ENCODE measurements at places on chromosomes 7 and 10. TPM values are rescaled to one million over a fixed set of nuclear protein-coding genes. Genes with fewer than 3 reads are reported as not detected.

ZNF804B gene
- not detected for total RNA-seq

GRCh38 chr7:116672596-116673456, 830 bp downstream of the MET start:
- DNase-seq = no peak

DNA sequence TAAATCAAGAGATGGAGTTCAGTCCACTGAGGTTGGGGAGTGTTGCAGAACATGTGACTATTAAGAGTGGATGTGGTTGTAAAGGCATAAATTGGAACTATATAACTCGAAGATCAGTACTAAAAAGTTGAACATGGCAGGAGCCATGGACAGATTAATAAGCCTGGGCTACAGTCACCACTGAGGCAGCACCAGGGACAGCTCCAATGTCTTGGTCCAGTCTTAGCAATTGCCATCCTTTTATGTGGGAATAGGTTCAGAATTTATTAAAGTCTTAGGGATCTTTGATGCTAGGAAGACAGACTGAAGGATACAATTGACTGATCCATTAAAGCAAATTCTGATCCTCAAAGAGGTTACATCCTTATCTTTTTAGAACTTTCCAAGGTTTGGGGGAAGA, 156.6 kb downstream of the ADRA2A start:
- no peak for DNase-seq

- DNase-seq = no peak
These were observed 20.1 kb upstream of the CABCOCO1 start for GRCh38 chr10:61642676-61643075.

TMEM178B gene
- total RNA-seq = 18.5 TPM

GRCh38 chr10:133127291-133128125, 32.5 kb upstream of the KNDC1 start:
- no peak for DNase-seq

- DNase-seq = no peak
These were observed 165.2 kb upstream of the TMEM72 start for GRCh38 chr10:44745920-44746319.

DNA sequence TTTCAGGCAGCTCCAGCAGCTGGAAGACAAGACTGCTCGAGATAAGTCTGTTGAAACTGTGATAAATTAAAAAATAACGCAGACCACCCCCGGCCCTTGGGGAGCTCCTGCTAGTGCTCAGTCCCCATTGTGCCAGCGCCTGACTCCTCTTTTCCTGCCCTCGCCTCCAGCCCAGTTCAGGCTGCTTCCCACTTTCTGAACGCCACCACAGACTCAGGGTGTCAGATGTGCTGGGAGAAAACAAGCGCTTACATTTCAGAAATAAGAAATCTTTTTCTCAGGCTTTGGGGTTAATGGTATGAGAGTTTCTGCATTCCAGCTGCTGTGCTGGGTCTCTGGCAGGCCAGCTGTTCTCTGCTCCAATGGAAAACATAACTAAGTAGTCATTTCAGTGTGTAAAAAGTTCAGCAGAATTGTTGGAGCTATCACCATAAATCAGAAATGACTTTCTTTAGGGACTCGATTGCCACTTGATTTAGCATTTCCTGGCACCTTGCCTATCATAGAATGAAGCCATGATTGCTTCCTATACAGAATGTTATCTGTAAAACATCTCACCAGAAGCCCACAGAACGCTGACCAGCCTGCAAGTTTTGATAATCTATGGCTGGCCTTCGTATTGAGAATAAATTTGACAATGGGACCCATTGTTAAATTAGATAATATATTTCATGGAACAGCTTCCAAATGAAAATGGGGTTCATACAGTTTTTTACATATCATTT, 257.0 kb upstream of the ZNF32 start:
- peak; percentile 65 for DNase-seq

HPSE2 gene
- not detected for total RNA-seq

DNA sequence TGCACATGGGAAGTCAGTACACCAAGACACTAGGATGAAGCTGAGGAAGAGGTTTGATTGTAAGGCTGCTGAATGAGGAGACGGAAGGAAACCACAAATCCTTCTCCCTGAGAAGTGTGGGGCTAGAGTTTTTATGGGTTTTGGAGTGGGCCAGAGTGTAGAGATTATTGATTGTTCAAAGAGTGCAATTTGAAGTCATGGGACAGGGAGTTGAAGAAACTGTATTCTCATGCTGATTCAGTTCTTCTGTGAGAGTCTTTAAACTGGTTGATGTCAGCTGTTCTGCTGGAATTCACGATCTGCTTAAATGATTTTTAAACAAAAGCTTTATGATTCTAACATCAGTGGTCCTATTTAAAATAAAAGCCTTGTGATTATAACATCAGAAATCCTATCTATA, 91.2 kb downstream of the CSTF2T start:
- DNase-seq = no peak

GRCh38 chr10:51124852-51125251, 50.6 kb downstream of the PRKG1 start:
- no peak for DNase-seq

- no peak for DNase-seq
These were observed 11.3 kb upstream of the MRPS24 start for GRCh38 chr7:43880596-43880995.

GRCh38 chr7:44062903-44063295, 2.5 kb downstream of the PGAM2 start:
- no peak for DNase-seq

DNA sequence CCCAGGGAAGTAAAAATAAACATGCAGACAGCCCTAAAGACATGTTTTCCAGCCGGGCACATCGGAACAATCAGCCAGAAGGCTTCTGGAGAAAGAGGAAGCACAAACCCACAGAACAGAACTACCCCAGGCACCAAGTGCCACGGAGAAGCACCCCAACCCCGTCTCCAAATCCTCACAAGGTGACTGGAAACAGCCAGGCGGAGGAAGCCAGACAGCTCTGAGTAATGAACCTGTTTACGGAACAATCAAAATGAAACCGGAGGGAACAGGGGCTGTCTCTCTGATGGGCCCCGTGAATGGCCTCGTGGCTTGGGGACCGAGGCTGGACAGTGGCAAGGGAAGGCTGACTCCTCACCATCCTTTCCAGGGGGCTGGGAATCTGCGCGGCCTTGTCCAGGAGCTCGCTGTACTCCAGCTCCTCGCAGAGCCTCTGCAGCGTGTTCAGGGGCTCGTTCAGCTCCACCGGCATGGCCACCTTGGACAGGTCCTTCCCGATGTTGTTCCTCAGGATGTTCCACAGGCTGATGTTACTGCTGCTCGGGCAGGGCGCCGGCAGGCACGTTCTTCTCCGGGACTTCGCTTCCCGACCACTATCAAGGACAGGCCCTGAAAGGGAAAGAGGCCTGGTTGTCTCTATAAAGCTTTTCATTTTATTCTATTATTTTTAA, 77.0 kb upstream of the GSDME start:
- DNase-seq = no peak

- DNase-seq = no peak
These were observed 10.4 kb upstream of the NACAD start for GRCh38 chr7:45098983-45099839.

GRCh38 chr10:109957092-109957797, 33.9 kb upstream of the XPNPEP1 start:
- no peak for DNase-seq

- DNase-seq = no peak
These were observed 68.3 kb upstream of the AMPH start for GRCh38 chr7:38699471-38699870.

- no peak for DNase-seq
These were observed 14.6 kb downstream of the LHPP start for GRCh38 chr10:124476043-124476725.

PNLIPRP3 gene
- total RNA-seq = not detected

DNA sequence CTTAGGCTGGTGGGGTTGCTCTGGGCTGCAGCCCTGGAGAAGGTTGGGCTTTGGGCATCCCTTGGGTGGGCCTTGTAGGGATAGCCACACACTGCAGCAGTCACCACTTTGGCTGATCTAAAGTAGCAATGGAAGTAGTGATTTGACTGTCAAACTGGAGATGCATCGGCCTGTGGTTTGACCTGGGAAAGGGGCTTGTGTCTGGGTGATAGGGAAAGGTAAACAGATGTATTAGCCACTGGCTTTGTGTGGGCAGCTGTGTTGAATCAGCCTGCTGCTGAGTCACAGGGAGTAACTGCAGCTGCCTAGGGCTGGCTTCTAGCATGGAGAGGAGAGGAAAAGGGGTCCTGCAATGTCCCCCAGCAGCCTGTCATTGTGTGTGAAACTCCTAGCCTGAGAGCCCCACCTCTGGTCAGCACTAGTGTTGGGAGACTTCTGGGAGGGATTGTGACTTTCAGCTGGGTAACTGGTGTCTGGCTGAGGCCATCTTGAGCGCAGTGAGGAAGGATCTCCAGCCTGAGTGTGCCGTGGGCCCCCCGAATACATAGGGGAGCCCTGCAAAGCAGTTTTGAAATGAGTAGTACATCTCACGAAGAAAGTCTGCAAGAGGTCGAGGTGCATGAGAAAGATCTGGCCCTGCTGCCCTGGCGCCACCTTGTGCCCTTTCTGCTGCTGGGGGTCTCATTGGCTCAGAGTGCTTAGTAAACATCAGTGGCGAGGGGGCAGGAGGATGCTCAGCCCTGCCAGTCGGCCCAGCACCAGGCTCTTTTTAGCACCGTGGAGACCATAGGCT, 117.3 kb downstream of the FANK1 start:
- no peak for DNase-seq

DNA sequence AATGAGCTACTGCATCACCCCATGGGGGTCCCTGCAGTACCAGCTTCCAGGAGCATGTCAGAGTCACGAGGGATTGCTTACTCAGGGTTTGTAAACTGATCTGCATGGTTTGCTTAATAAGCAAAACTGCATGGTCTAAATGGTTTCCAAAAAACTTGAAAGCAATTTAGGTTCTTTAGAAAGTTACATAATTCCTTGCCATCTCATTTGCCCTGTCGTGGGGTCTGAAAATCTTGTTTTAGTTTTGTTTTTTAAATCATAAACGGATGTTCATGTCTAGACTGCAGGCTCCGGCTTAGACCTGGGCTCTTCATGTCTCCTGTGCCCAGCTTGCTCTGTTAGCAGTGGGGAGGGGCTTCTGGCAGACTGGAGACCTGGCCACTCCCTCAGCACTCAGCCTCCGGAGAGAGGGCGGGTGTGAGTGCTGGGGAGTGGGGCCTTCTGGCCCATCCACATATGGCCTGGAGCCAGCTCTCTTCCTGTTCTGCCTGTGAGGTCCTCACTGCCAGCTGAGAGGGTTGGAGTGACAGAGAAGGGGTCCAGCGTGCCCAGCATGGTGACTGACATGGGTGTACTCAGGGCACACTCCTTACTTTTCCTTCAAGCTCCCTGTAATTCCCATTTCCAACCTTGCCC, 17.5 kb downstream of the PRF1 start:
- DNase-seq = no peak

DNA sequence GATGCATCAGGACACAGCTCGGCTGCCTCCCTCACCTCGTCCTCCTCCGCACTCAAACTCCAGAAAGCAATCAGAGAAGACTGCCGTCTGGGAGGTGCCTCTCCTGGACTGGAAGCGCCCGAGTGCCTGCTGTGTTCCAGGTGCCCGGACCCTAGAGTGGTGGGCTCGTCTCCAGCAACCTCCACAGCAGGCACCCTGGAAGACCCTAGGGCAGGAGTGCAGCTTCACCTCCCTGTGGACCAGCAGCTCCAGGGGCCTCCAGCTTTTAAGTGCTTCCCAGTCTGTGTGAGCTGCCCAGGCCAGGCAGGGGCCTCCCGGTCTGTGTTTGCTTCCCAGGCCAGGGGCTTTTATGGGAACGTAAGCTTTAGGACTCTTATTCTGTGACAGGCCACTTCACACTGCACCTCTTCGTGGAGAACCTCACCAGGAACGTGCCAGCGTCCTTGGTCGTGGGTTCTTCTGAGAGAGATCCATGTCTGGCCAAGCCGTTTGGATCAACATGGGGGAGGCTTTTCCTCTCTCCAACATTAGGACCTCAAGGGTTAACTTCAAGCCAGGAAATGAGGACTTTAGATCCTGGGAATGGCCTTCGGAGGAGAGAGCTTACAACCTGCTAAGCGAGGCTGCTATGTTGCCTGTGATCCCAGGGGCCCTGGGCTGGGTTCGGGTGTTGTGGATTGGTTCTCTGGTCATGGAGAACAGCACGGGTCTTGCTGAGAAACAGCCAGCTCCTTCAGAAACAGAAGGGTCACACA, 5.9 kb upstream of the PWWP2B start:
- no peak for DNase-seq

- no peak for DNase-seq
These were observed 48.4 kb upstream of the FZD8 start for GRCh38 chr10:35690534-35690933.

DNA sequence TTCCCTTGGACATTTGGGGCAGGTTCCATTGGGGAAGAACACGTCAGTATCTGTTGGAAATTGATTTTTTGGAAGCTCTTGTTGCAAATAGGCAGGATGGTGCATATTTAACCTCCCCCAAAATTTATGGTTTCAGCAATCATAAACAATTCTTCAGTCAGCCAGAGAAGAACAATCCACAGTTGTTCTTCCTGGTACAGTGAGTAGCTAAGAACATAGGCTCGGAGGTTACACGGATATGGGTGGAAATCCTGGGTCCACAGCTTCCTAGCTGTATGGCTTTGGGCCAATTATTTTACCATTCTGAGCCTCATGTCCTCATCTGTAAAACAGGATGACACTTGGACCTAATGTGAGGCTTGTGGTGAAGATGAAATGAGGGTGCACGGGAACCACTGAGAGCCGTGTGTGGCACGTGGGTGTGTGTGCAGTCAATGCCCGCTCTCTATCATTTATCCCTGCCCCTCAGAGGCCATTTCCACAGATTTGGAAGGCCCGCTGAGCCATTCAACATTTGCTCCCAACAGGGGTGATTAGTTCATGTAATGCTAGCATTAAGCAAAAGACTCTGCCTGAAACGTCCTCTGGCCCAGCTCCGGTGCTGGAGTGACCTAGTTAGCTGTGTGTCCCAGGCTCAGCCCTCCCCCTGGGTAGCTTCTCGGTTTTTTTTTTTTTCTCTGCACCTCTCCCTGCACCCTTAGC, 9.7 kb downstream of the CAMK1D start:
- DNase-seq = no peak

GRCh38 chr7:159040912-159041711, 103.6 kb downstream of the VIPR2 start:
- no peak for DNase-seq

GRCh38 chr7:80632139-80632538, 6.3 kb upstream of the CD36 start:
- no peak for DNase-seq

AZGP1 gene
- 160 TPM for total RNA-seq

IL6 gene
- total RNA-seq = 15.5 TPM

DNA sequence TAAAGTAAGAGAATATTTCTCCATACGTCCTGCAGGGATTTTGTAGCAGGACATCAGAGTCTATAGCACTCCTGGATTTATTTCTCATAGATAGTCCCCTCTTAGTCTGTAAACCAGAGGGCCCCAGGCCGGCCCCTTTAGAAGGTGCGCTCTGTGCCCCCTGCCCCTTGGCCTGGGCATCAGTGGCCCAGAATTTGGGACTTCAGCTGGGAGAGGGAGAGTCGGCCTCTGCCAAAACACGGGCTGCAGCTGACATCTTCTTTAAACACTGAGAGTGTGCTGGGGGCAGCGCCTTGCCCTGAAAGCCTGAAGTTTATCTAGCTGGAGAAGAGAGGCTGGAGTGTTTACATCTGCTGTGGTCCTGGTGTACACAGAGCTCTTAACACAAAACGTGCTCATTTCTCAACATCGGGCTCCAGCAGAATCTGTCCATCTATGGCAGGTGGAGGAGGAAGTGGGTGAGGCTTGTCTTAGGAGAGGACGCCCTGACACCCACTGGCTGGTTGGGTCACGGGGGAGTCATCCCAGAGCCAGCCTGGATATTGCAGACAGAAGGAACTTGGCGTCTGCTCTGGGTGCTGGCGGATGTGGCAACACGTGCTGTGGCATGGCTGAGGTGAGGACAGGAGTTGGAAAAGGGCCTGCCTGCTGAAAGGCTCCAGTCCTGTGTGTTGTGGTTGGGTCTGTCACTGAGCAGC, 5.0 kb upstream of the TACR2 start:
- peak; percentile 76 for DNase-seq

- DNase-seq = peak; percentile 63
These were observed 689 bp upstream of the SMARCD3 start for GRCh38 chr7:151249034-151249731.
